Activated CD4-positive, CD25-positive, alpha-beta regulatory T cell treated with anti-CD3 and anti-CD28 coated beads, Interleukin-2, amount 50 U/mL, for 24 hours (primary cell): ENCODE measurements at places on chromosomes 16 and 17.

DNA sequence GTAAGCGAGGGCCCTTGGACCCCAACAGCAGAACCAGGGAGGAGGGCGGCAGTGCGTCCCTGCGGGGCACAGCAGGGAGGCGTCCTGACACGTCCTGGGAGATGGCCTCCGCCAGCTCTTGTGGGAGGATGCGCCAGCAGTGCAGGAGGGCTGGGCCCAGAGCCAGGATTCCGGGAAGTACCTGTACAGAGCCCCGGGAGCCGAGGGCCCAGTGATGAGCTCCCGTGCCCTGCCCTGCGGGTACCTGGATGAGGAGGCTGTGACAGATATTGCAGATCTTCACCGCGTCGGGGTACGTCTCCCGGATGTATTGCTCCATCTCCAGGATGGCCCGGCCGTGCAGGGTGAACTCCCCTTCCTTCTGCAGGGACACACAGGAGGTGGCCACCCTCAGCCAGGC is 23.1 kb downstream of the KDM8 start:
- no peak for ATAC-seq

DNA sequence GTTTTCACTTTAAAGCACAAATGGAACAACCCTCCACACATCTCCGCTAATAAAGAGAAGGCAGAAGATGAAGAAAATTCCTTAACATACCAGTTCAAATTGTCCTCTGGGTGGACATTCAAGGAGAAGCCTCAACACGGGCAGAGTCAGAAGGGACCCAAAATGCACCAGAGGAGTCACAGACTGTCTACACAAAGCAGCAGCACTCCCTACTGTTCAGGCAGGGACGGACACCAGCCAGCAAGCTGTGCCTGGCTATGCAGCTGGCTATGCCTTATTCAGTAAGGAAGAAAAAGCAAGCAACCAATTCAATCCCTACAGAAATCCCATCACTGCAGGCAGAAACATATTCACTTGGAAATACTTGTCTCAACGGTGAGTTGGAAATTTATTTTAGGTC is 8.1 kb downstream of the DNAJC7 start:
- no peak for ATAC-seq

GRCh38 chr16:48596326-48596725 is 13.7 kb downstream of the N4BP1 start:
- peak; percentile 88 for ATAC-seq

GRCh38 chr17:49748791-49749190 is 15.1 kb downstream of the FAM117A start:
- ATAC-seq, result peak; percentile 95

- ATAC-seq, result peak; percentile 68
Measured at GRCh38 chr17:76382803-76383545, 1.4 kb upstream of the SPHK1 start.

GRCh38 chr17:78598013-78598471 is 20.8 kb upstream of the DNAH17 start:
- no peak for ATAC-seq

DNA sequence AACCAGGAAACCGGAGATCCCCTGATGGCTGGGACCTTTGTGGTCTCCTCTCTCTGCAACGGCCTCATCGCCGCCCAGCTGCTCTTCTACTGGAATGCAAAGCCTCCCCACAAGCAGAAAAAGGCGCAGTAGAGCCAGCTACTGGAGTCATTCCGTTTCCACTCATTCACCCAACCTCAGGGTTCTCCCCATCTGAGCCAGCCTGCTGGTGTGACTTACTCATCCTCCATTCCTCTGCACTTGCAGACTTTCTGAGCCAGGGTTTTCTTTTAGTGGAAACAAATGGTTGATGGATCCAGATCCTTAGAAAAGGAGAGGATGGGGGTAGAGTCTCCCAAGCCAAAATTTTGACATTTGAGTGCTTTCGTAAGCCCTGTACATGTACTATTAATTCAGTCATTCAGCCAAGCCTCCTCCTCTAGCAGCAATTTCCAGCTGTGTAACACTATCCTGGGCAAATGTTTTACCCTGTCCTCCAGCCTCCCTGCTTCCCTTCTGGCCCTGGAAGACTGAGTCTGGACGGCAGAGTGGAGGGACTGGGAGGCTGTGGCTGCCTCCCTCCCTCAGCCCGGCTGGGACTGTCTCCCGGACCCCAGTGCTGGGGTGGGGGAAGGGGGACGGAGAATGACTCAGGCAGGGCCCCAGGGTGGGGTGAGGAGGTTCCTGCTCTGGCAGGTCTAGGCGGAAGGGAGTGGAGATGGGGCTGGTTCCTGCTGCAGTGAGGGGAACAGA is 2.3 kb downstream of the SOX15 start:
- no peak for ATAC-seq

DNA sequence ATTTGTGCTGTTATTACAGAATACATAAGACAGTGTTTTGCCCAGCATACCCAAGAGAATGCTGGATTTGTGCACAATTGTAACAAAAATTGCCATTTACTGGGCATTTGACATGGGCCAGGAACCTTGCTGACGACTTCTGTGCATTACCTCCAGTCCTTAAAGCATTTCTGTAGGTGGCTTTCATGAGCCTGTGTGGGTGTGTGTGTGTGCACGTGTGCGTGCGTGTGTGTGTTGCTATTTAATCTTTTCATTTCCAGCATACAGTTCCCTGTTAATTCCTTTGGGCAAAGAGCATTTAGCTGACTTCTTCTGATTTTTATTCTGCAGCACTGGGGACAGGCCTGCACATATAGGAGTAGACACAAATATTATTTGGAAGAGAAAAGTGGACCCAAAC is 134.4 kb downstream of the CYLD start:
- ATAC-seq, result no peak

DNA sequence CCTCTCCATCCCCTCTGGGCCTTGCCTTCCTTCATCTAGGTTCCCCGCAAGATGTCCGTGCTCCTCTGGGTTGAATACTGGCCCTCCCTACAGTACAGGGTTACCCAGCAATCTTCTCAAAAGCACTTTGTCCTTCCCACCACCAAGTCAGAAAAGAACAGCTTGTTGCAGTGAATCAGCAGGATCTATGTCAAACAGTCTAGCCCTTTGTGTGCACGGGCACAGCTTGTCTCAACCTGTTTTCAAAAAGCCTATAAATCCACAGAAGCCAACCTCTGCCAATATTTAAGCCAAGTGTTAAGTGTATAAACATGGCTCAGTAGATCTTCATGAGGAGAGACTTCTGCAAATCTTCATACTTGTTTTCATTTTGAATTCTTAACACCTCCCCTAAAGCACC is 25.2 kb downstream of the C17orf67 start:
- ATAC-seq, result no peak

- ATAC-seq, result no peak
Measured at GRCh38 chr16:15857724-15858560, 1.1 kb upstream of the MYH11 start.

DNA sequence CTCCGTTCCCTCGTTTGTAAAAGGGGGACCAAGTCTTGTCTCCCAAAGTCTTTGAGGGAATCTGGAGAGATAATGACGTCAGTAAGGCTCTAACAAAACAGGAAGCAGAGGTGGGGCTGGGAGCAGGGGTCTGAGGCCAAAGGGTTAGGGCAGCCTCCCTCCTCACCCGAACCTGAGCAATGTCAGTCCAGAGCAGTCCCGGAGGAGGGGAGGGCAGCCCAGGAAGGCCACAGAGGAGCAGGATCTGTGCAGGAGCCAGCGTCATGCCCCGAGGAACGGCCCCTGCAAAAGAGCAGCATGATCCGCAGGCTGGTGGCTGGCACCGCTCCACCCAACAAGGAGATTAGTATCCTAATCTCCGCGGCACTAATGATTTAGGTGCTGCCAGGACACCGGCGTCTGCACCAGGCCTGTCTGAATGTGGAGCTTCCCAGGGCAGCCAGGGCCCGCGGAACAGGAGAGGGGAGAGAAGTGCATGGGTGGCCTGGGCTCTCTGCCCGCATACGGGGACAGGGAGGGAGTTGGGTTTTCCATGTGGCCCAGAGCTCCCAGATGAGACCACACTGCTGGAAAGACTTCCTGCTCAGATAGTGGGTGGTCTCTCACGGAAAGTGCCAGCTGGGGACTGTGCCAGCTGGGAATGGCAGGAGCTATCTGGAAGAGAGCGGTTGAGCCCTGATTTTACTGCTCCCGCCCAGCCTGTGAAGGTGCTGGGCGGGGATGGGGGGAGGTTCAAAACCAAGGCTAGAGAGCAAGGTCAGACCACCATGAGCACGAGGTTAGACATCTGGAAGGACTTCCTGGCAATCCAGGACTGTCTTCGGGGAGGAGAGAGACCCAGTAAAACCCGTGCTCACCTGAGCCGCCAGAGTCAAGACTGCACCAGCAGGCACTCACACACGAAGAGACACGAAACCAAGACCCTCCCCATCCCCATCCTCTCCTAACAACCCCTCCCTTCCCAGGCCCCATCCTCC is 11.0 kb upstream of the KRT17 start:
- no peak for ATAC-seq

DNA sequence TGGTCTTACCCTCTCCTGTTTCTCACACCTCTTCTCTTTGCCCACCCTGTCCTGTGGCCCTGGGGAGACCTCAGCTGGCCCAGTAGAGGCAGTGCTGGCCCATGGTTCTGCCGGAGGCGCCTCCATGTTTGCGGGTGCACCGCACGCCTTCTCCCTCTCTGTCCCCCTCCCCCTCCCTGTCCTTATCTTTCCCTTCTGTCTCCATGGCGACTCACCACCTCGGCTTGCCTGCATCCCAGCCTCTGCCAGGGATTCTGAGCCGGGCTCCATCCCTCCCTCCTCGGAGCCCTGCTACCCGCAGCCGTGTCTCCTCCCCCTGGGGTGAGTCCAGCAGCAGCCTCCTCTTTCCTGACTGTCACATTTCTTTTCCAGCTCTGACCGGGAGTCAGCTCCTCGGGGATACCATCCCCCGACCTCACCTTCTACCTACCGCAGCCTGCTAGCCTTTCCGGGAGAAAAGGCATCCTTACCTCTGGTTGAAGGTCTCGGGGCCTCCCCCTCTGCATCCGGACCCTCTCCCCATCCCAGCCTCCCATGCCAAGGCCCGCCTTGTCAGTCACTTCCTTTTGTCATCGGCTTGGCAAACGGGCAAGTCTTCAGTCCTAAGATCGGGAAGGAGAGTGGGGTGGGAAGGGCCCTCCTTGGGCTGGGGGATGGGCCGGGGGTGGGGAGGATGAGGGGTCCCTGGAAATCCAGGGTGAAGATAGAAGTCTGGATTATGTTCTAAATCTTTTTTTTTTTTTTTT is at the start of gene RNF112:
Gene RNF112, plus strand, starts transcription at position 358 of the 746 bp plus-strand sequence. Its CDS starts 177 bp downstream, at position 535.
- no peak for ATAC-seq

DNA sequence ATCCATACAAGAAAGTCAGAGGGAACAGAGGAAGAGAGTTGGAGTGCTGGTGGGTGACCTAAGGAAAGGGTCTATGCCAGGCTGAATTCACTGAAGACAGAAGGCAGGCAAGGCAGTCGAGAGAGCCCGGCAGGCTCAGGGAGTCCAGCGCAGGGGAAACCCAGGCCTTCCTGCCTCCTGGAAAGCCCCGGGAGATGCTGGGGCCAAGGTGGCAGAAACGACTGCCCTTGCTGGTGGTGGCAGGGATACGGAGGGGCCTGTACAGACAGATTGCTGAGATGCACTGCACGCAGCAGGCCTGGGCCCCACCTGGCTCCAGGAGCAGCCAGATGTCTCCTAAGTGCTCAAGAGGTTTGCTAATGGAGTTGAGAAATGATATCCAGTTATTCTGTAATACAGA is 59.8 kb downstream of the GTF3C1 start:
- ATAC-seq, result no peak

- peak; percentile 74 for ATAC-seq
Measured at GRCh38 chr16:11094857-11095565, 150.6 kb downstream of the CLEC16A start.

GRCh38 chr17:71522383-71522782 is 598.4 kb upstream of the SOX9 start:
- no peak for ATAC-seq

DNA sequence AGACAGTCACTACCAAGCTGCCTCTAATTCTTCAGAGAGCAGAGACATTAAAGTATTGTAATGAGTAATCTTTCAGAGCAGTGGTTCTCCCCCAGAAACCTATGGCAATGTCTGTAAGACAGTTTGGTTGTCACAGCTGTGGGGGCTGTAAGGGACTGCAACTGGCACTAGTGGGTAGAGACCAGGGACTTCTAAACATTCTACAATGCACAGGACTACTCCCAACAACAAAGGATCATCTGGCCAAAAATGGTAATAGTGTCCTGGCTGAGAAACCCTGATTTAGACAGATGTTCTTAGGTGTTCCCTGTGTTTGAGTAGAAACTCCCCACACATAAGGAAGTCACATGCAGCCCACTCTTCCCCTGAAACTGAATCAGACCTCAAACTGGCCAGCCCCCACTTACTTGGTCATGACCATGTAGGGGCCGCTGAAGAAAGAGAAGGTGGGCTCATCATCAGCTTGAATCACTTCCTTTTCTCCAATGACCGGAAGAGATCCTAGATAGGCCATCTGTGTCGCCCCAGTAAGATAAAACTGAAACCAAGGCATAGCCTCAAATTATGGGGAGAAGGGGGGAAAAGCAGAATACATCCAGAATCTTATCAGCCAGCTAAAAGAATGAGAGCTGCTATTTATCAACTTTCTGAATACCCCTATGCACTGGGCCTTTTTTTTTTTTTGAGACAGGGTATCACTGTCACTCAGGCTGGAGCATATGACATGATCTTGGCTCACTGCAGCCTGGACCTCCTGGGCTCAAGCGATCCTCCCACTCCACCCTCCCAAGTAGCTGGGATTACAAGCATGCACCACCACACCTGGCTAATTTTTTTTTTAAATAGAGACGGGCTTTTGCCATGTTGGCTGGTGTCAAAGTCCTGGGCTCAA is 75.8 kb downstream of the TEX14 start:
- peak; percentile 30 for ATAC-seq

- ATAC-seq, result no peak
Measured at GRCh38 chr16:10202649-10203048, 20.4 kb upstream of the GRIN2A start.

DNA sequence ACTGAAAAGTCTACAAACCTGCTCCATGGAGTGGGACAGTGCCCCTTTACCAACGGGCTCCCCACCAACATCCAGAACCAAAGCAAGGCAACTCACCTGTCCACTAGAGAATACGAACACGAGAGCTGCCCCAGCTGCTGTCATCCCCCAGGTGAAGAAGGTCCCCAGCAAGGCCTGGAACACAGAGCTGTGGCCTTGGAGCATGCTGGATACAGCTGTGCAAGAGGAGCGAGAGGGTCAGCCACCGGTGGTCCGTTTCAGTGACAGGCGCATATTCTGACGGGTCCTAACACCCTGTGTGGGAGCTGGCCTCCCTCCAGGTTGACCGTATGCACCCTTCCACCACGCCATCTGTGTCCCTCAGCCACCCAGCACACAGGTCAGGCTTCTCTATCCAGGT is 3.9 kb downstream of the SLC39A11 start:
- ATAC-seq, result no peak

GRCh38 chr16:65675161-65675560 is 553.3 kb upstream of the CDH11 start:
- no peak for ATAC-seq
